Activated T-helper 2 cell treated with anti-CD3 and anti-CD28 coated beads, Interferon-gamma antibody, Interleukin-2, Interleukin-4, amounts not matched to agents 10 μg/mL and 5 μg/mL and 100 μg/mL, durations not matched to agents 14 hours and 24 hours and 36 hours (primary cell): ENCODE measurements at places on chromosomes 5 and 9. TPM values are rescaled to one million over a fixed set of nuclear protein-coding genes. Genes with fewer than 3 reads are reported as not detected.

Gene TNC
- total RNA-seq: 1.5 and 1.9 TPM in 2 replicates

Gene TICAM2
- total RNA-seq: 0.85 TPM in 1 of 2 replicates, not detected in the other

Gene PCDHB5
- total RNA-seq: not detected in 2 replicates

Gene ABLIM3
- not detected in 2 replicates for total RNA-seq

Gene BTNL8
- total RNA-seq: 0.18 and 0.25 TPM in 2 replicates

Gene VAV2
- total RNA-seq: 8.6 TPM in 2 replicates

Gene CFAP77
- total RNA-seq: not detected in 2 replicates

Gene LARP1
- 278 and 301 TPM in 2 replicates for total RNA-seq

Gene ANKRD31
- total RNA-seq: 0.11 and 0.28 TPM in 2 replicates

Gene OTP
- not detected in 2 replicates for total RNA-seq

Gene RGS3
- 56.2 and 64.2 TPM in 2 replicates for total RNA-seq

- DNase-seq: peak; percentile 90
- H3K4me3 ChIP-seq: peak overlapping the region; percentile 82
- no peaks in the 10 kb centered on the region for H3K27me3 ChIP-seq
- peaks cover 49% of the 10 kb centered on the region for H3K4me1 ChIP-seq
- peaks cover 72% of the 10 kb centered on the region for H3K36me3 ChIP-seq
Observed at GRCh38 chr9:129885670-129886106, 50.4 kb downstream of the USP20 start.

- no peaks in the 10 kb centered on the region for H3K27me3 ChIP-seq
- DNase-seq: no peak
- H3K4me3 ChIP-seq: no peak overlapping the region
- H3K4me1 ChIP-seq: no peaks in the 10 kb centered on the region
- no peaks in the 10 kb centered on the region for H3K36me3 ChIP-seq
- no peak overlapping the region for H3K27ac ChIP-seq
Observed at GRCh38 chr9:113790093-113790492, 86.0 kb upstream of the ZNF618 start.

- H3K4me1 ChIP-seq: peaks cover 19% of the 10 kb centered on the region
- DNase-seq: no peak
- H3K27me3 ChIP-seq: no peaks in the 10 kb centered on the region
- H3K27ac ChIP-seq: peak overlapping the region; percentile 51
Observed at GRCh38 chr9:116700882-116701865, 14.1 kb downstream of the TRIM32 start.

GRCh38 chr9:86741311-86742208 is 205.7 kb downstream of the GAS1 start:
- no peak overlapping the region for H3K27ac ChIP-seq
- H3K36me3 ChIP-seq: no peaks in the 10 kb centered on the region
- H3K4me1 ChIP-seq: no peaks in the 10 kb centered on the region
- H3K4me3 ChIP-seq: no peak overlapping the region

GRCh38 chr5:79510638-79511037 is 3.3 kb downstream of the HOMER1 start:
- DNase-seq: no peak
- peaks cover 55% of the 10 kb centered on the region for H3K4me1 ChIP-seq
- H3K27me3 ChIP-seq: peaks cover 3% of the 10 kb centered on the region
- no peaks in the 10 kb centered on the region for H3K36me3 ChIP-seq
- H3K27ac ChIP-seq: no peak overlapping the region
- H3K4me3 ChIP-seq: peak overlapping the region; percentile 83

DNA sequence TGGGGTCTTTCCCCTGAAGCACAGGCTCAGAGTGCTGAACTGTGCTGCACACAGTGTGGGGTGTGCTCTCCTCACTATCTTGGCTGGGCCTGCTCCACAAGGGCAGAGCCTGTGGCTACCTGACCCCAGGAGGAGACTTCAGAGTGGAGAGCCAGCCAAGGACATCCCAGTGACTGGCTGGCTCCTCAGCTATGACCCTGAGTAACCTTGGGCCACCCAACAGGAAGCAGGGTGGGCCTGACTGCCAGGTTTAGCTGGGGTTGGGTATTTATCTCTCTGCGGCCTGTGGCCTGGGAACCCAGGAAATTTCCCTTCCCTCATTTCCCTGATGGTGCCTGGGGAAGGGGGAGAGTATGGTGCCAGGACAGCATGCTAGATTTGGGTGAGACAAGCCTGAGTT is 2.1 kb upstream of the EEIG1 start:
- no peak overlapping the region for H3K4me3 ChIP-seq
- peaks cover 35% of the 10 kb centered on the region for H3K4me1 ChIP-seq
- no peaks in the 10 kb centered on the region for H3K27me3 ChIP-seq
- H3K27ac ChIP-seq: no peak overlapping the region
- no peak for DNase-seq

DNA sequence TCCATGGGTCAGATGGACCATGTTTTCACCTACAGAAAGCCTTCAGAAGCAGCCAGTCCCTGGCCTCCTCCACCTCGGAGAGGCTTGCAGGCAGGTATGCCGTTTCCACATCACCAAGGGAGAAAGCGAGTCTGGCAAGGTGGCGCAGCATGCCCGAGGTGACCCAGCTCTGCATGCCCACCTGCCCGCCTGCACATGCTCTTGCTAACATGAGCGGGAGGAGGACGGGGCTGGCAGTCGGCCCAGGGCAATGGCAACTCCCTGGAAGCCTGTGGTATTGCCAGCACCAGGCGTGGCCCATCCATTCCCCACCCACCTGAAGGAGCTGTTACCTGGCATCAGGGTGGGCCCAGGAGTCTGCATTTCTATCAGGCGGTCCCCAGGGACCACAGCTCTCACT is 3.3 kb upstream of the NINJ1 start:
- no peaks in the 10 kb centered on the region for H3K27me3 ChIP-seq
- H3K36me3 ChIP-seq: peaks cover 10% of the 10 kb centered on the region
- H3K4me1 ChIP-seq: peaks cover 28% of the 10 kb centered on the region
- no peak overlapping the region for H3K27ac ChIP-seq
- no peak overlapping the region for H3K4me3 ChIP-seq

- peaks cover 62% of the 10 kb centered on the region for H3K36me3 ChIP-seq
- no peak overlapping the region for H3K27ac ChIP-seq
- no peaks in the 10 kb centered on the region for H3K27me3 ChIP-seq
- peaks cover 9% of the 10 kb centered on the region for H3K4me1 ChIP-seq
Observed at GRCh38 chr5:119468286-119468685, 16.0 kb downstream of the HSD17B4 start.

- no peak overlapping the region for H3K4me3 ChIP-seq
- H3K36me3 ChIP-seq: no peaks in the 10 kb centered on the region
- H3K27ac ChIP-seq: no peak overlapping the region
- peaks cover 23% of the 10 kb centered on the region for H3K27me3 ChIP-seq
Observed at GRCh38 chr9:32579706-32580331, 6.9 kb upstream of the NDUFB6 start.

- H3K4me1 ChIP-seq: peaks cover 8% of the 10 kb centered on the region
- no peak overlapping the region for H3K4me3 ChIP-seq
- H3K27me3 ChIP-seq: peaks cover 14% of the 10 kb centered on the region
- H3K27ac ChIP-seq: no peak overlapping the region
Observed at GRCh38 chr5:113340537-113340936, 94.3 kb downstream of the TSSK1B start.

DNA sequence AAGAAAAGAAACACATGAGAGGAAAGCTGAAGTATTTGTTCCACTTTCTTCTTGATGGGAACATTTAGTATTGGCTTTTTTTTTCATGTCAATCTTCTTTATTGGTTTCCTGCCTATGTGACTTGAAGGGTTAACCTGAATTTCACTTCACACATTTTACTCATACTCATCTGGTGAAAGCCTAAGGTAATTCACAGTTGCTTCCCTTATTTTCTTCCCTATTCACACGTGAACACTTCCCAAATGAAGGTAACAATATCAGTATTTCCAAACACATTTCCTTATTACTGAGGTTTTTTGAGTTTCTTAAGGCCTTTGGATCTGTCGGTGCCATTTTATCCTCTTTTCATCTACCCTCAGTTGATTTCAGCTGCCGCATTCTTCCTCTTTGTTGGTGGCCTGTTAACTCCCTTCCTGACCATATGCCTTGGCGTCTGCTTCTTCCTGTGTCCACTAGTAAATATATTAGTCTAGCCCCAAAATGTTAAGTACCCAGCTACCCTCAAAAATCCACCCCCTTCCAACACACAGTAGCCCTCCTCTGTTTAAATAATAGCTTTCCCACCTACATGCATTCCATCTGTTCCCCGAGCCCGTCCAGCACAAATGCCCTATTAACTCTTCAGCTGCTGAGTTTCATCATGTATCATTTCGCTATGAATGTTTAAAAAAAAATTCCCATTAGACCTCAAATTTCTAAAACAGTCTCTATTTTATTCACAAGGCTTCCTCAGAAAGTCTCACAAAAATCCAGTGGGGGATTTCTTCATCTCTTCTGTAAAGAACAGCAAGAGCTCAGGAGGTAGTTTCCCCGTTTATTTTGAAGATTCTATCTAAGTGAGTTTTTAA is 97.3 kb downstream of the USP20 start:
- no peak for DNase-seq
- peaks cover 72% of the 10 kb centered on the region for H3K36me3 ChIP-seq
- H3K27ac ChIP-seq: peak overlapping the region; percentile 86
- peak overlapping the region; percentile 59 for H3K4me3 ChIP-seq
- H3K4me1 ChIP-seq: peaks cover 61% of the 10 kb centered on the region
- no peaks in the 10 kb centered on the region for H3K27me3 ChIP-seq

DNA sequence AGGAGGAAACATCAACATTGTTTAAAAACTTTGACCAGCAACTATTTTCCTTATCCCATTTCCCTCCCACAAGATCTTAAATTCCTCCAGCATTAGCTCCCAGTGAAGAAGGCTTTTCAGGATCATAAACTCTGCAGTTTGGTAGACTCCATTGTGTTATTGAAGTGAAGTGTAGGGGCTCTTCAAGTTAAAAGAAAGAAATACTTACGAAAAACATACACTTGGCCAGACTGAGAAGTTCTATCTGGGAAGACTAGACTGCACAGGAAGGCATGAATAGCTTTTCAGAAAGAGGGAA is 22.3 kb downstream of the LIFR start:
- no peak for DNase-seq
- no peaks in the 10 kb centered on the region for H3K4me1 ChIP-seq
- H3K36me3 ChIP-seq: no peaks in the 10 kb centered on the region
- no peak overlapping the region for H3K4me3 ChIP-seq
- H3K27me3 ChIP-seq: peaks cover 12% of the 10 kb centered on the region

DNA sequence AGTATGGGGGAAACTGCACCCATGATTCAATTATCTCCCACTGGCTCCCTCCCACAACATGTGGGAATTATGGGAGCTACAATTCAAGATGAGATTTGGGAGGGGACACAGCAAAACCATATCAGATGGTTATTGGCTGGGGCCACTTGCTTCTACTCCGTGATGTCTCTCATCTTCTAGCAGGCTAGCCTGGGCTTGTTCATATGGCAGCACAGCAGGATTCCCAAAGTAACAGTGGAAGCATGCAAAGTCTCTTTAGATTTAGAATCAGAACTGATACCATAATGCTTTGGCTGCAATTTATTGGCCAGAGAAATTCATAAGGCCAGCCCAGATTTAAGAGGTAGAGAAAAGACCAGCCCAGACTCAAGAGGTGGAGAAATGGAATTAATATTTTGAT is 126.2 kb downstream of the PTTG1 start:
- no peak overlapping the region for H3K4me3 ChIP-seq
- H3K27me3 ChIP-seq: no peaks in the 10 kb centered on the region
- DNase-seq: no peak
- peaks cover 50% of the 10 kb centered on the region for H3K4me1 ChIP-seq

DNA sequence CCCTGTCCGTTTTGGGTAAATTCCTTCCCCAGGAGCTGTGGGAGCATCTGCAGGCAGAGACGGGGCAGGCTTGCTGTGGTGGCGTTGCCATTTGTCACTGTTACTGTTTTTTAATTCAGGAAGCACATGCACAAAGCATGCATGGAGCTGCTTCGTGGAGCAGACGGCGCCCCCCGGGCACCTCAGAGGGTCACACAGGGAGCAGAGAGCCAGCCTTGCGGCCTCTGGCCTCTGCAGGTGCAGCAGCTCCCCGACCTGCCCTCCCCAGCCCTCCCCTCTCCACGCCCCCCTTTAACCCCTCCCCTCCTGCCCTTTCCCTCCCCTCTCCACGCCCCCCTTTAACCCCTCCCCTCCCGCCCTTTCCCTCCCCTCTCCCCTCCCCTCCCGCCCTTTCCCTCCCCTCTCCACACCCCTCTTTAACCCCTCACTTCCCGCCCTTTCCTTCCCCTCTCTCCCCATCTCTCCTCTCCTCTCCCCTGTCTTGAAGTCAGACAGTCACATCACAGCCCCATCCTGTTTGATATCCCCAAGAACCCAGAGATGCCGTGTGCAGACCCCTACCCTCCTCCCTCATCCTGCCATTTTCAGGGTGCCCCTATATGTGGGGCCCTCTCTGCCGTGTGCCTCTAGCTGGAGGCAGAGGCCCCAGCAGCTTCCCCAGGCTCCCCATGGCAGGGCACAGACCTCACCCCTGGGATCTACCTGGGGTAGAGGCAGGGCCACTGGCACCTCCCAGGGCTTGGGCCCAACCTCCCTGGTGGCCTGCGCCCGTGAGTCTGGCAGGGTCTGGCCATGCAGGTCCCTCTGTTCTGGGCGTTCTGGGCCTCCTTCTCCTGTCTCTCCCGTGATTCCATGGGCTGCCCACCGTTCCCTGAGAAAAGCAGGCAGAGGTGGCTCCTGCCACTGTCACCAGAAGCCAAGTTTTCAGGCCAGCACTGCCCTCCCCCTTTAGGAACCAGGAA is 29.6 kb upstream of the UBAC1 start:
- H3K36me3 ChIP-seq: no peaks in the 10 kb centered on the region
- no peak for DNase-seq
- H3K4me1 ChIP-seq: peaks cover 2% of the 10 kb centered on the region
- no peaks in the 10 kb centered on the region for H3K27me3 ChIP-seq
- H3K4me3 ChIP-seq: no peak overlapping the region
- H3K27ac ChIP-seq: no peak overlapping the region

- no peak overlapping the region for H3K27ac ChIP-seq
- peaks cover 4% of the 10 kb centered on the region for H3K27me3 ChIP-seq
- no peak for DNase-seq
Observed at GRCh38 chr5:40615586-40616170, 64.0 kb upstream of the PTGER4 start.
